ENCODE measurements at places on chromosomes 6 and 20. TPM values are rescaled to one million over a fixed set of nuclear protein-coding genes. Genes with fewer than 3 reads are reported as not detected.

DNA sequence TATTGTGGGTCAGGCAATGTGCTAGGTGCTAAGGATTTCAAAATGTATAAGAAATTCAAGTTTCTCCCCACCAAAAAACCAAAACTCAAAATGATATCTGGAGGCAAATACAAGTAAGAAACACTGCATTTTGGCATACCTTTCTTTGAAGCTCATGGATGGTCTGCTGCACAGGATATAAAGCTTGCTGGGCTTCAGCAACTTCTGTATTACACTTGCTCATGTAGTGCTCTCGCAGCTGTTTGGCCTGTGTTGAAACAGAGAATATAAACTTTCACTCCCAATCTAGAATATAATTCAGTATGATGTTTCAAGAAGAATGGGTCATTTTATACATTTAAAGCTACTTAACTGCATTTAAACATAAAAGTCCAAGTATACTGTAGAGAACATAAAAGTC lies 39.6 kb downstream of the SHPRH start:
- H3K27ac ChIP-seq = no peak overlapping the region
- DNase-seq = no peak
- no peaks in the 10 kb centered on the region for H3K4me1 ChIP-seq

- no peak for DNase-seq
- H3K27me3 ChIP-seq = no peaks in the 10 kb centered on the region
- H3K4me3 ChIP-seq = no peak overlapping the region
- H3K27ac ChIP-seq = no peak overlapping the region
- no peaks in the 10 kb centered on the region for H3K36me3 ChIP-seq
Observed at GRCh38 chr6:50102676-50103075, 52.9 kb upstream of the DEFB112 start.

DNA sequence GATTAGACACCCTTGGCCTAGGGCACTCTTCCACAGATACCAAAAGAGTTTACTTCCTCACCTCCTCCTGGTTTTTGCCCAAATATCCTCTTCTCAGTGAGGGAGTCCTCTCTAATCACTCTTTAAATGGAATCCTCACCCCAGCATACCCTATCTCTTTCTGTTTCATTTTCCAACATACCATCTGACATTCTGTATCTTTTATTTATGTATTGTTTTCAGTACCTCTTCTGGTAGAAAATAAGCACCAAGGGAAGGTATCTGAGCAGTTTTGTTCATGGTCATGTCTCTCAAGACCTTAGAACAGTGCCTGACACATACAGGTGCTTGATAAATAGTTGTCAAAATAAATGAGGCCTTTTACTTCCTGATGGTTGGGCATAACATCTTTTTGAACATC lies 55.1 kb downstream of the KIAA0408 start:
- DNase-seq = no peak
- H3K4me1 ChIP-seq = no peaks in the 10 kb centered on the region
- no peak overlapping the region for H3K4me3 ChIP-seq
- H3K36me3 ChIP-seq = no peaks in the 10 kb centered on the region
- H3K27me3 ChIP-seq = no peaks in the 10 kb centered on the region

GRCh38 chr20:58709013-58709702 lies 16.6 kb downstream of the NPEPL1 start:
- no peak overlapping the region for H3K27ac ChIP-seq
- H3K27me3 ChIP-seq = no peaks in the 10 kb centered on the region
- peaks cover 56% of the 10 kb centered on the region for H3K36me3 ChIP-seq

DNA sequence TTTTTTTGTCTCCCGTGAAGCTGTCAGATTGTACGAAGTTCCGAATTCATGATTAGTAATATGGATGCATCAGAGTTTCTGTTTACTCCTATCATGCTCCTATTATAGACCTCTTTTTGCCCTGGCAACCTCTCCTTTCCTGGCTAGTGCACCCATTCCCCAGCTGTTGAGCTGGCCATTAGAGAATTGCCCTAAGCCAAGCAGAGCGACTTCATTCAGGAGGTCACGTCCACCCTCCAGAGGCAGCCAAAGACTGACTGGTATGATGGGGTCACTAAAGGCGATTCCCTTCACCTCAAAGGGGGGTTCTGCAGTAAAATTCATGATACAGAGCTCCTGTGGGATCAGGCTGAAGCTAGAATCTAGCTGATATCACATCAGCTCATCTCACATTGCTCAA lies 351.9 kb downstream of the BTBD3 start:
- H3K27ac ChIP-seq = no peak overlapping the region
- H3K4me1 ChIP-seq = no peaks in the 10 kb centered on the region
- H3K4me3 ChIP-seq = no peak overlapping the region

GRCh38 chr6:111958534-111958933 lies 85.3 kb upstream of the FYN start:
- H3K27me3 ChIP-seq = no peaks in the 10 kb centered on the region
- no peaks in the 10 kb centered on the region for H3K36me3 ChIP-seq
- H3K4me3 ChIP-seq = no peak overlapping the region
- H3K4me1 ChIP-seq = no peaks in the 10 kb centered on the region
- H3K27ac ChIP-seq = no peak overlapping the region

- no peaks in the 10 kb centered on the region for H3K27me3 ChIP-seq
- DNase-seq = no peak
- no peak overlapping the region for H3K4me3 ChIP-seq
- H3K4me1 ChIP-seq = peaks cover 14% of the 10 kb centered on the region
- H3K27ac ChIP-seq = no peak overlapping the region
Observed at GRCh38 chr6:16086965-16087364, 41.9 kb upstream of the MYLIP start.

- no peak for DNase-seq
- no peak overlapping the region for H3K27ac ChIP-seq
Observed at GRCh38 chr6:43910638-43911353, 140.8 kb downstream of the VEGFA start.

GRCh38 chr20:33685328-33686099 lies 671 bp downstream of the E2F1 start:
- peak overlapping the region; percentile 53 for H3K4me3 ChIP-seq
- H3K27me3 ChIP-seq = no peaks in the 10 kb centered on the region
- no peak for DNase-seq
- no peak overlapping the region for H3K27ac ChIP-seq
- H3K36me3 ChIP-seq = no peaks in the 10 kb centered on the region

DNA sequence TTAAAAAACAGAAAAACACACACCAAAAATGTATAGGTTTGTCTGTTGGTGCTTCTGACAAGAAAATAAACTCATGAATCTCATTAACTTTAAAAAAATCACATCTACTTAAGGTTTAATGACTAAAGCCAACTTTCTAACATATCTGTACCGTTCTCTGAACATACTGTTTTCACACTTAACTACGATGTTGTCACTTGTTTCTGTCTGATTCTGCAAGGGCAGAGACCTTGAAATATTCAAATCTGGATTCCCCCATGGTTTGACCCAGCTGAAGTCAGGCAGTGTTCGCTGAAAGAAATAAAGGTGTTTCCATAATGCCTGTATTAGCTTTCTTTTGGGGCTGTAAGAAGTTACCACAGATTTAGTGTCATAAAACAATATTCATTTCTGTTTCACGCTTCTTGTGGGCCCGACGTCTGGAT lies 2.7 kb upstream of the ASXL1 start:
- DNase-seq = no peak
- H3K36me3 ChIP-seq = no peaks in the 10 kb centered on the region
- no peak overlapping the region for H3K4me3 ChIP-seq
- H3K27ac ChIP-seq = no peak overlapping the region
- H3K27me3 ChIP-seq = no peaks in the 10 kb centered on the region
- peaks cover 18% of the 10 kb centered on the region for H3K4me1 ChIP-seq

- H3K27ac ChIP-seq = peak overlapping the region; percentile 93
- H3K27me3 ChIP-seq = no peaks in the 10 kb centered on the region
- H3K4me3 ChIP-seq = peak overlapping the region; percentile 40
- peaks cover 33% of the 10 kb centered on the region for H3K36me3 ChIP-seq
- H3K4me1 ChIP-seq = peaks cover 46% of the 10 kb centered on the region
- DNase-seq = no peak
Observed at GRCh38 chr6:139277587-139277986, 14.2 kb downstream of the TXLNB start.

DNA sequence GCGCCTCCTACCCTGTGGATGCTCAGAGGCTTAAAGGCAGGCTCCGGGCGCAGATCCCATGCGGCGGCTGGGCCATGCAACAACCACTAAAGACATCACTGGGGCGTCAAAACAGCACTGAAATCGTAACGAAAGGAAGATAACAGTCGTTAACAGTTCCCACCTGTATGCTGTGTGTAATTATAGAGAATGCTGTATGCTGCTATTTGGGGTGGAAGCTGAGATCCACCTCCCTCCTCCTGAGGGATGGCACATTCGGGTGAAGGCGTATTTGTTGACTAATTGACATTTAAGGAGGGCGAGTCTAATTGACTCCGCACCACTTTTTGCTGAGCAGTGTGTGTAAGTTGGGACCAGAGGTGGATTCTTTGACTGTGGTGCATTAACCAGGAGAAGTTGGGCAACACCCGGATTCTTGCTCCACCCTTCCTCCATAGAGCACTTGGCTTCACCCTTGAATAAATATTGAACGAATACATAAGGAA lies 687 bp downstream of the SLC35A1 start:
- no peak for DNase-seq
- peaks cover 5% of the 10 kb centered on the region for H3K4me1 ChIP-seq
- peak overlapping the region; percentile 97 for H3K4me3 ChIP-seq

DNA sequence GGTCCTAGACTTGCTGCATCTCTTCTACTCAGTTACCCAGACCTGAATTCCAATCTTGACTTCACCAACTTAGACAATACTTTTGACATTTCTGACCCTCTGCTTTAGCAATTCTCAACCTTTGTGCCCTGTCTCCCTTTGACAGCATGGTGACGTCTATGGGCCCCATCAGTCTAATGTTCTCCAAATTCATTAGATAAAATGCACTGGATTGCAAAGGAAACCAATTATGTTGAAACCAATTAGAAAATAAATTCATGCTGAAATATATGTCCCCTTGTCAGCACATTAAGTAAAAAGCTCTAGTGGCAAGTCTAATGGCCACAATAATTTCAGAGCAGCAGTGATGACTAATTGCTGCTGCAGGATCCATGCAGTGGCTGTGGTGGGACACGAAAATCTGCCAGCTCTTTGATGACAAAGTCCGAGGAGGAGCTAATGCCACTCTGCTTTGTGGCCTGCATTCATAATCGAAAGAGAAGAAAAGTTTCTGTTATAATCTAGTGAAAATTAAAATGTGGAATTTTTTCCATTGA lies 64.0 kb downstream of the BFSP1 start:
- no peak overlapping the region for H3K4me3 ChIP-seq
- no peak overlapping the region for H3K27ac ChIP-seq
- H3K27me3 ChIP-seq = no peaks in the 10 kb centered on the region
- no peaks in the 10 kb centered on the region for H3K4me1 ChIP-seq

- peaks cover 5% of the 10 kb centered on the region for H3K4me1 ChIP-seq
- H3K4me3 ChIP-seq = no peak overlapping the region
- DNase-seq = no peak
- no peaks in the 10 kb centered on the region for H3K36me3 ChIP-seq
- H3K27me3 ChIP-seq = no peaks in the 10 kb centered on the region
Observed at GRCh38 chr6:134293659-134294161, 24.2 kb downstream of the SGK1 start.

GRCh38 chr6:129599467-129599866 lies 110.5 kb downstream of the ARHGAP18 start:
- no peaks in the 10 kb centered on the region for H3K27me3 ChIP-seq
- H3K27ac ChIP-seq = no peak overlapping the region
- peaks cover 19% of the 10 kb centered on the region for H3K36me3 ChIP-seq
- DNase-seq = no peak
- no peak overlapping the region for H3K4me3 ChIP-seq

GRCh38 chr20:50439539-50440453 lies 70.4 kb upstream of the PTPN1 start:
- H3K4me3 ChIP-seq = no peak overlapping the region
- H3K36me3 ChIP-seq = no peaks in the 10 kb centered on the region
- no peak for DNase-seq
- peaks cover 7% of the 10 kb centered on the region for H3K4me1 ChIP-seq
- H3K27ac ChIP-seq = no peak overlapping the region

DNA sequence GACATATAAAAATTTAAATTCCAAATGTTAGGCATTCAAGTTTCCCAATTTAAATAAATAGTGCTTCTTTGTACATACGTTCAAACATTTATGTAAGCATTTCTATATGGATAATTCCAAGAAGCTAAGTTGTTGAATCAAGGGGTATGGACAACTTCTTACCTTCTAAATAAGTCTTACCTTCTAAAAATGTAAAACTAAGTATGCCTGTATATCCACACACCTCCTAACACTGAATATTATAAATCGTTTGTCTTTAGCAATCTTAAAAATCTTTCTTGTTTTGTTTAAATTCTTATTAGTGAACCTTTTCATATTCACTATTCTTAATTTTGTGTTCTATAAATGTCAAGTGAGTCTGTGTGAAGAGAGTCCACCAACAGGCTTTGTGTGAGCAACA lies 2.5 kb upstream of the ZSCAN16 start:
- H3K36me3 ChIP-seq = peaks cover 59% of the 10 kb centered on the region
- no peaks in the 10 kb centered on the region for H3K27me3 ChIP-seq
- peaks cover 3% of the 10 kb centered on the region for H3K4me1 ChIP-seq
- no peak overlapping the region for H3K27ac ChIP-seq

- no peak overlapping the region for H3K27ac ChIP-seq
- peaks cover 52% of the 10 kb centered on the region for H3K27me3 ChIP-seq
- peak; percentile 76 for DNase-seq
Observed at GRCh38 chr20:13220194-13220903, 725 bp upstream of the ISM1 start.

- H3K4me3 ChIP-seq = no peak overlapping the region
- no peak overlapping the region for H3K27ac ChIP-seq
- no peak for DNase-seq
- H3K27me3 ChIP-seq = no peaks in the 10 kb centered on the region
- H3K36me3 ChIP-seq = no peaks in the 10 kb centered on the region
- no peaks in the 10 kb centered on the region for H3K4me1 ChIP-seq
Observed at GRCh38 chr6:102474041-102474807, 1080.7 kb downstream of the GRIK2 start.

GRCh38 chr6:83962582-83962981 lies 71.0 kb upstream of the MRAP2 start:
- no peak overlapping the region for H3K27ac ChIP-seq
- H3K36me3 ChIP-seq = peaks cover 46% of the 10 kb centered on the region
- DNase-seq = no peak
- H3K4me1 ChIP-seq = no peaks in the 10 kb centered on the region
- H3K4me3 ChIP-seq = no peak overlapping the region
- no peaks in the 10 kb centered on the region for H3K27me3 ChIP-seq

DNA sequence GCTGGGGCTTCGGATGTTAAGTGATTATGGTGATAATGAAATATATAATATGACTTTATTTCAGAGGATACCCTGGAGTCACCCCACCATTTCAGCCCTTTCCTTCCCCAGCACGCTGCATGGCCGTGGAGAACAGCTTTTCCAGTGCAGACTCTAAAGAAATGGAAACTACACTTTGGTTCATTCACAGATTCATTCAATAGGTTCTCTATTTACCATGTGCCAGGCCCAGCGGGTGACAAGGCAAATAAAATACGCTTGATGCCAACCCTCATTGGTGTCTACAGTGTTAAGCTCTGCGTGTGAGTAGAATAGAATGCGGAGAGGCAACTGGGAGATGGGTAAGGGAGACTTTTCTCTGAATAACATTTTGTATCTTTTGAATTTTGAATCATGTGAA lies 89.7 kb downstream of the TCP11 start:
- no peak overlapping the region for H3K27ac ChIP-seq
- H3K4me1 ChIP-seq = peaks cover 48% of the 10 kb centered on the region
- DNase-seq = no peak

The SCUBE3 gene
- not detected for total RNA-seq

The RFX6 gene
- total RNA-seq = not detected

The C6orf163 gene
- 1.3 TPM for total RNA-seq

The SOX4 gene
- 2.8 TPM for total RNA-seq

The NKX2-4 gene
- total RNA-seq = not detected

The MUC21 gene
- not detected for total RNA-seq

The BPIFB1 gene
- total RNA-seq = not detected

The MOXD1 gene
- 0.32 TPM for total RNA-seq

The ZC2HC1B gene
- total RNA-seq = not detected

The EYA2 gene
- 3.6 TPM for total RNA-seq
